ENCODE measurements at places on chromosomes 7 and 10. TPM values are rescaled to one million over a fixed set of nuclear protein-coding genes. Genes with fewer than 3 reads are reported as not detected.
A peak's percentile ranks its signal among the peaks of the same experiment; 100 is the strongest.

GRCh38 chr7:29105752-29106668 is 40.3 kb downstream of the CPVL start:
- DNase-seq: no peak

Gene ATRNL1
- 25.8 TPM for total RNA-seq

- no peak for DNase-seq
These were observed 69.8 kb upstream of the INSIG1 start for GRCh38 chr7:155227788-155228458.

Gene TMEM225B
- not detected for total RNA-seq

DNA sequence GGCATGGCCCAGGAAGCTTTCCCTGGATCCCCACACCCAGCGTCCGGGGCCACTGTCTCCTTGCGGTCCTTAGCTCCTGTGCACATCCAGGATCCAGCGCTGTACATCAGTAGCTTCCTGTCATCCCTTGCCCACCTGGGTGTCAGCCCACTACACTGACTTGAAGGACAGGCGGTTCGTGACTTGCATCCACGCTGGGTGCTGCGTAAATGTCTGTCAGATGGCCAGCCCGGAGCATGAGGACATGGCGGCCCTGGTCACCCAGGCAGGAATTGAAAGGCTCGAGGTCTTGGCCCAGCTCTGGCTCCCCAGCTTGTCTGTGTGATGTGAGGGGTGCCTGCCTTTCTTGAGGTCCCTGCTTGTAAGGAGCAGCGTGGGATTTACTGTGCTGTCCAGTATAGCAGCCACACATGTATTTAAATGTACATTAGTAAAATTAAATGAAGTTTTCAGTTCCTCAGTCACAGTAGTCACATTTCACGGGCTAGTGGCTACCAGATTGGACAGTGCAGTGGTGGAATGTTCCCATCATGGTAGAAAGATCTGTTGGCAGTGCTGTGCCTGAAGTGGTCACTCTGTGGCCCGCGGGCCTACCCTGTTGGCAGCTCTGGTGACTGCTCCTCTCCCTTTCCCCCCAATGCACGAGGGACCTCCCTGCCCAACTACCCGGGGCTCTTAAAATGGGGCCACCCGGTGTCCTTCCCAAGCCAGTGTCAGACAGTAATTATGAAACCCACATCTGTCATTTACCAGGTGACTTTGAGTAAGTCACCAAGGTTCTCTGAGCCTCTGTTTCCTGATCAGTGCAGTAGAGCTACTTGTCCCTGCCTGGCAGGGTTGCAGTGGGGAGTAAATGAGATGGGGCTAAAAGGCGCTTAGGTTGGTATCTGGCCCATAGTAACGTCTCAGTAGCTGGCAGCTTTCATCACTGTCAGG is 97.8 kb upstream of the PPIF start:
- DNase-seq: no peak

- DNase-seq: no peak
These were observed 85.9 kb downstream of the CCNY start for GRCh38 chr10:35422228-35422627.

DNA sequence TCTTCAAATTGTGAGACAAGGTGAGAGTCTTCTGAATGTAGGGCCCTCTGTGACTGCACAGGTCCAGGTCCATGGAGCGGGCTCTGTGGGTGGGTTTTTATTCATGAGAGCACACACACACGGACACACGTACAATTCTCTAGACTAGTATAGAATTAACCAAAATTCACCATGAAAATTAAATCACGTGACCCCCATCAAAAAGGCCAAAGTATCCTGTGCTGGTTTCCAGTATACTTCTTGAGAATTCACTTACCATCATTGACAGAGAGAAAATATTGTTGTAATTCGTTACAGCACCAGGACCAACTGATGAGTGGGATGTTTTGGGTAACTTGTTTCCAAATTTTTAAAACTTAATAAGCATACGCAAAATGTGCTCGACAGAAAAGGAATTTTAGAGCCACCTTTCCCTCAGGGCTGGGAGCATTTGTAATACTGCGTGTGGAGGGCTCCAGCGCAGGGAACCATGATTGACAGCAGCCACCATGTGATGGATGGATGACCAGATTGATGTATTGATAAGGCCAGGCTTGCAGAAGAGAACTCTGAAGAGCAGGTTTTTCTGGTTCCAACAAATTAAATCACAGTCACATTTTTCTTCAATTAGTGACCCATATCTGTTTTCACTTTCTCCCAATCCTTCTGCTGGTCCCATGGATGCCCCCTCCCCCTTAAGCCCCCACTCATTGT is 14.9 kb upstream of the DNTT start:
- DNase-seq: no peak

DNA sequence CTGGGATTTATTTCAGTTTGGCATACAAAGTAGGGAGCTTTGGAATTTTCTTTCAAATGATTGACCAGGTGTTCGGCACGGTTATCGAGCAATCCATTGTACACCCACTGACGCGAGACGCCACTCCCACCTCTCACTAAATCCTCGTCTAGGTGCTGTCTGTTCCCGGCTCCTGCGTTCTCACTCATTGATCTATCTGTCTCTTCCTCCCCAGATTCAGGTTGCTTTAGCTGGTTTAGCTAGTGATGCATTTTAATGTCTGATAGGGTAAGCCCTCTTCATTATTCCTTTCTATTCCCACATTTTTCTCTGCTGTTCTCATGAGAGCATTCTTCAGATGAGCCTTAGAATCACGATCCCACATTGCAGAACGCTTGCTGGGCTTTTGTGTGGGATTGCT is 91.7 kb downstream of the ELFN1 start:
- no peak for DNase-seq

DNA sequence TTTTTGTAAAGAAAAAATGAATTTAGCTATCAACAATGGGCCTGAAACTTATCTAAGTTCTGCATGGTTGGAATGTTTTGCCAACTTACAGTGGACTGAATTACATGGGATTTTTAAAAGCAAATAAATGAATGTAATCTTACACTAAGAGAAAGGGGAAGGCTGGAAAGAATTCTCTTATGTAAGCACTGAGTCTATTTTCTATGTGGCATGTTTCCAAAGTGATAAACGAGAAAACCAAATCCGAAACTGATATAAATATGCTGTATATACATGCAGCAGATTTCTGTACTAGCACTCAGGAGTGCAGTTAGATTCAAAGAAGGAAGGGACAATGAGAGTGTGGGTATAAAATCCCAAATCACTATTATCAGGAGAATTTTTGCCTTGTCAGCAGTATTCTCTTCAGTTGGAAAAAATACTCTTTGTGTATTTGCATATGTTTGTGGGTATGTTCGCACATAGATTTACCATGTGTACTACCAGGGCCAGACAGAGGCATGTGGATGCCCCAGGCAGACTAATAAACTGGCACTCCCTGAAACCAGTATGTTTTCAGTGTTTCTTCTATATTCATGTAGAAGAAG is 334.3 kb upstream of the SEMA3D start:
- no peak for DNase-seq

DNA sequence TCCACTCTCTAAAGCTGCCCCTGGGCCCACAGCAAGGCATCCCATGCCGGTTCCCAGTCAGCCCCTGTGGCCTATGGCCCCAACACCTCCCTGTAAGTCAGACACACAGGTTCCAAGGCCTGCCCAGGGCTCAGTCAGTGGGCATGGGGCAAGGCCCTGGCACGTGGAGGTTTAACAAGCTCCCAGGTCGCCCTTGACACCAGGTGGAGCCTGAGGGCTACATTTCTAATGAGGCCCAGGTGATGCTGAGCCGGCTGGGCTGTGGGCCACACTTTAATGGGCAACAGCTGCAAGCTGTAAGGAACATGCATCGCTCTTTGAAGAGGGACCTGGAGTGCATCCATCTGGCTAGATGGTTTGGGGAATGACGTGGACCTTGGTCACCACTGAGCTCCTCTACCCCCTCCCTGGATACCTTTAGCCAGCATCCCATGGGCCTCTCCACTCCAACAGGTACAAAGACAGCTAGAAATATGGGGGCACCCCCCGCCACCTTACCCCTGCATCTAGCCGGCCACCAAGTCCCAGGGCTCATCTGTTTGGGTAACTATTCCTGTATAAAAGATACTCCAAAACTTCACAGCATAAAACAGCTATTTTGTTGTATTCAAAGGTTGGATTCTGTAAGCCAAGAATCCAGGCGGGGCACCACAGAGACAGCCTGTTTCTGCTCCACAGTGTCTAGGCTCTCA is 122.5 kb downstream of the OAT start:
- no peak for DNase-seq

GRCh38 chr7:154610903-154611302 is 392.0 kb downstream of the PAXIP1 start:
- no peak for DNase-seq

DNA sequence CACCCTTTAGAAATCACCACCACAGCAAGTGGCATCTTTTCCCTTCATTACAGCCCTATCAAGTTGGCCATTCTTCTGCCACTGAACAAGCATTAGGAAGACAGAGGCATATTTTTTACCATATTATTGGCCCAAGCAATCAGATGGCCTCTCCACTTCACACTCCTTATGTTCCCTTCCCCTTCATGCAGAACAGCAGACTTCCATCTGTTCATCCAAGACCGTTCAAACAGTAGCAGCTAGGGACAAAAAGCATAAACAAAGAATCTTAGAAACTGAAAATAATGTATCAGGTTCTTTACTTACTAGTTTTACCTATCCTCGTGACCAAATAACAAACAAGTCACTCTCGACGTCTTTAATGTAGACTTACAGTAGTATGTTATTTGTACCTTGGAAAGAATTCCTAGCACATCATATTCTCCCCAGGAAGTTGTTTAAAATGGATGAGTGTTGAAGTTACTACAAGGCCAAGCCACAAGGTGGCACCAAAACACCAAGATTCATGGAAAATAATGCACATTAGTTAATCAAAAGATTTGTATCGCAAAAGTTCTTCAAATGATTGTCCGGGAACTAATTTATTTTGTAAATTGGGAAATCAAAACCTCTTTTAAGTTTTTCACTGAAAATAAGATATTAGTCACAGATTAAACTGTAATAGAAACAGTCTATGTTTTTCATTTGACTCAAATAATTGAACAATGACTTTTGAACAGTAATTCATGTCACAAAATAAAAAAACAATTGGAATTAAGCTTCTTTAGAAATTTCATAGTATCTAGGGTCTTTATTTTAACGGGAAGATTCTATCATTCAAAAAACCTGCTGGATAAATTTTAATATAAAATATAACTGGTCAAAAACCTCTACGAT is 112.1 kb downstream of the VPS41 start:
- DNase-seq: no peak

- DNase-seq: no peak
These were observed 160.7 kb upstream of the ZNF32 start for GRCh38 chr10:43809211-43809930.

- no peak for DNase-seq
These were observed 132.6 kb downstream of the CELF2 start for GRCh38 chr10:11150231-11150731.

Gene CRPPA
- 7.3 TPM for total RNA-seq

- no peak for DNase-seq
These were observed 6.1 kb downstream of the CCDC3 start for GRCh38 chr10:12995425-12995861.

- DNase-seq: no peak
These were observed 990.7 kb downstream of the CCSER2 start for GRCh38 chr10:85318809-85319807.

DNA sequence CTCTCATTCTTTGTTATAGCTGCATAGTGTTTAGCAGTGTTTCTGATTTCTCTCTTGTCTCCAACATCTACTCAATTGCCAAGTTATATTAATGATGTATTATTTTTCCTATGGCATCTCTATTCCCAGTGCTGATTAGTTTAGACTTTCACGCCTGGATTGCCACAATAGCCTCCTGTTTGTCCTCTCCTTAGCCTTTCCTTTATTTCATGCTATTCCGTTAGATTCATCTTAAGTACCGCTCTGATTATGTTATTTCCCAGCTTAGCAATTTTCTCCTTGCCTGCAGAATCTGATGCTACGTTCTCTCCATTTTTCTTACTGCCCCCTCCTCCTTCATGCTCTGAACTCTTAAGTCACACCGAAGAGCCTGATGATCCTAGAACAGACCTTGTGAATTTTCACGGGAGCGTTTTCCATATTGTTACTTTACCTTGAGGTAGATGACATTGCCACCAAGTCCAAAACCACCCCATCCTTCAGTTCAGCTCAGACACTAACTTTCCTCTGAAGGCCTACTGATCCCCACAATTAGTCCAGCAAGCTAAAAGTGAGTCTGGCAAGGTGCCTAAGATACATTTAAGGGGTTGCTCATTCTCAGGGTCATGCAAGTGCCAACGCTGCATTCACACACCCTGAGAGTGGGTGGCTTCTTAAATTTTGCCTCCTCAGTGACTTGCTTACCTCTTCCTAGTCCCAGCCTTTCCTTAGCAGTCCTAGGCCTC is 6.6 kb upstream of the NRF1 start:
- no peak for DNase-seq

DNA sequence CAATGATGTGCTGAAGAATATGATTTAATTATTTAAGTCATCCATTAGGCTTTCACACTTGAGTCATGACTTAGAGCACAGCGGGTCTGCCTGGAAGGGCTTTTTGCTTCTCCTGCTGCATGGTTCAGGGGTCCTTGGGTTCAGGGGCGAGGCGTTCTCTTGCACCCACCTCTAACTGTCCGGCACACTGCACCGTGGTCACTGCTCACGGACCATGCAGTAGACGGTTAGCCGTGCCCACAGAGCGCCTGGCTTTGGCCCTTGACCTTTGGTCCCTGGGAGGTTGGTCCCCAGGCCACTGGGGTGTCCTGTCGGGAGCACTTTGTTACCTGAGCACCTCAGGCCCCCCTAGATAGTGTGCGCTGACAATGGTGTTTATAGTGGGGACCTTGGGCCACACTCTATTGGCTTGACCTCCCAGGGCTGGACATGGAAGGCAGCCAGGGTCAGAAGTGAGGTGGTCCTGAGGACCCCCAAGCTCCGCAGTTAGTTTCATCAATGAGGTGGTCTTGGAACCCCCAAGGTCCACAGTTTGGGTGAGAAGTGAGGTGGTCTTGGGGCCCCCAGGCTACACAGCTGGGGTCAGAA is 110.6 kb downstream of the ACTR3B start:
- DNase-seq: peak; percentile 67

GRCh38 chr7:115085421-115085820 is 163.5 kb downstream of the MDFIC start:
- no peak for DNase-seq

DNA sequence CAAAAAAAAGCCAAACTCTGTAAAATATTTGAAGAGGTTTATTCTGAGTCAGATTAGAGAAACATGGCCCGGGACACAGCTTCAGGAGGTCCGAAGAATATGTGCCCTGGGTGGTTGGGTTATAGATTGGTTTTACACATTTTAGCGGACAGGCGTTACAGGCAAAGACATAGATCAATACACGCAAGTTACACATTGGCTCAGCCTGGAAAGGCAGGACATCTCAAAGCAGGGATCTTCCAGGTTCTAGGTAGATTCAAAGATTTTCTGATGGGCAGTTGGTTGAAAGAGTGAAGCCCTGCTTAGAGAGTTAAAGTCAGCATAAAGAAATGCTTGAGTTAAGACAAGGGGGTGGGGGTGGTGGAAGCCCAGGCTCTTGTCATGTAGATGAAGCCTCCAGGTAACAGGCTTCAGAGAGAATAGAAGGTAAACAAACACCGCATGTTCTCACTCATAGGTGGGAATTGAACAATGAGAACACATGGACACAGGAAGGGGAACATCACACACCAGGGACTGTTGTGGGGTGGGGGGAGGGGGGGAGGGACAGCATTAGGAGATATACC is 464.3 kb upstream of the ADARB2 start:
- no peak for DNase-seq

Measured in cardiac septum (tissue), 1 donor.